H7 (cell line): ENCODE measurements at places on chromosomes 1 and 21. TPM values are rescaled to one million over a fixed set of nuclear protein-coding genes. Genes with fewer than 3 reads are reported as not detected.

The HAO2 gene
- 0.38 and 1.2 TPM in 2 replicates for total RNA-seq

DNA sequence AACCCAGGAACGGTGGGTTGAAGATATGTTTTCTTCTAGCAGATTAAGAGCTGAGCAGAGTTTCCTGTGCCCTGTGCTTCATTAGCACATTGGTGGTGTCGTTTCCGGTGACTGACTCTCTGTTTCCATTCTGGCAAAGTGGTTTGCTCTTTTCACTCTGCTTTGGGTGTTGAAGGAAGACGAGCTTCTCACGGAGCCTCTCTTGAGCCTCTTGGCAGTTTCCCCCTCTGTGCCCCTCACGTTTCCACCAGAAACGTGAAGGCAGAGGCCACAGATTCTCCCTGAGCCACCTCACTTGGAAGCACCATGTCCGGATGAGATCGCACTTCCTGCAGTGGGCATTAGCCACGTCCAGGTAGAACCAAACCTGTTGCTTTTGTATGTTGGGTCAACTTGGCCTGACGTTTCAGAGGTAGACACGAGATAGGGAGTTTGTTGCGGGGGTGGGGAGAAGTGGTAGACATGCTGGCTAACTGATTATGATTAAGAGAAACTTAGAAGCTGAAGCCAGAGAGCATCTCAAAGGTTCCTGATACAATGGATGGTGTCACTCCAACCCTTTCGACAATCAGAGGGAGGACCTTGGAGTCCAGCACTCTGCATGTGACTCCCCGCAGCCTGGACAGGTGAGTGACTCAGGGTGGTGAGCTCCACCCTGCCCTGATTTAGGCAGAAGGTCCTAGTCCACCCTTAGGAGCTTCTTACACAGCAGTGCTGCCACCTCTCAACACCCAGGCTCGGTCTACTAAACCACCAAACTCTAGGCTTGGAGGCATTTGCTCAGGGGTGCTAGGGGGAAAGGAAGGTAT, at the start of gene LAX1:
Gene LAX1 (plus strand): TSS at position 155 of the 809 bp plus-strand sequence. CDS start 383 bp downstream, at position 538.
- DNase-seq: no peak

DNA sequence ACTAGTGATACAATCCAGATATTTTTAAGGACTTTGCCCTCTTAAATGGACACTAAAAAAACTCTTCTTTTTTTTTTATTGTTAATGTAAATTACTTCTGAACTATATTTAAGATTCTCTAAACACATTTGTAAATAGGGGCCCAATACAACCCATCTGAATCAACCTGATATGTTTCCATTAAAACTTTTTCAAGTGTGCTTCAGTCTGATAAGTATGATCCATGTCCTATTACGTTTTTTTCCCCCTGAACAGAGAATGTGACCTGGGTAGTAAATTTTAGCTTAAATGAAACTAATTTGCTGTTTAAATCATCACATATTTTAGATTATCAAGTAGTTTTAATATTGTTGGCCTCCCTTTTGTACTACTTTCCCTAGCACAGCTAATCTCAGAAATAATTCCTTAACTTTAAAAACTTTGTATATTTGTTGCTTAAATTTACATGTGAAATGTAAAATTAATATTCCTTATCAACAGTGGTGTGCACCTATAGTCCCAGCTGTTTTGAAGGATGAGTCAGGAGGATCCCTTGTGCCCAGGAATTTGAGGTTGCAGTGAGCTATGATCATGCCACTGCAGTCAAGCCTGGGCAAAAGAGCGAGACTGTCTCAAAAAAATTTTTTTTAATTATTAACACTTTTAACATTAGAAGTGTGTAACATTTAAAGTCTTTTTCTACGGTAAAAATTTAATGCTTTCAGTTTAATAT, 3.0 kb upstream of the PKN2 start:
- no peak for DNase-seq

DNA sequence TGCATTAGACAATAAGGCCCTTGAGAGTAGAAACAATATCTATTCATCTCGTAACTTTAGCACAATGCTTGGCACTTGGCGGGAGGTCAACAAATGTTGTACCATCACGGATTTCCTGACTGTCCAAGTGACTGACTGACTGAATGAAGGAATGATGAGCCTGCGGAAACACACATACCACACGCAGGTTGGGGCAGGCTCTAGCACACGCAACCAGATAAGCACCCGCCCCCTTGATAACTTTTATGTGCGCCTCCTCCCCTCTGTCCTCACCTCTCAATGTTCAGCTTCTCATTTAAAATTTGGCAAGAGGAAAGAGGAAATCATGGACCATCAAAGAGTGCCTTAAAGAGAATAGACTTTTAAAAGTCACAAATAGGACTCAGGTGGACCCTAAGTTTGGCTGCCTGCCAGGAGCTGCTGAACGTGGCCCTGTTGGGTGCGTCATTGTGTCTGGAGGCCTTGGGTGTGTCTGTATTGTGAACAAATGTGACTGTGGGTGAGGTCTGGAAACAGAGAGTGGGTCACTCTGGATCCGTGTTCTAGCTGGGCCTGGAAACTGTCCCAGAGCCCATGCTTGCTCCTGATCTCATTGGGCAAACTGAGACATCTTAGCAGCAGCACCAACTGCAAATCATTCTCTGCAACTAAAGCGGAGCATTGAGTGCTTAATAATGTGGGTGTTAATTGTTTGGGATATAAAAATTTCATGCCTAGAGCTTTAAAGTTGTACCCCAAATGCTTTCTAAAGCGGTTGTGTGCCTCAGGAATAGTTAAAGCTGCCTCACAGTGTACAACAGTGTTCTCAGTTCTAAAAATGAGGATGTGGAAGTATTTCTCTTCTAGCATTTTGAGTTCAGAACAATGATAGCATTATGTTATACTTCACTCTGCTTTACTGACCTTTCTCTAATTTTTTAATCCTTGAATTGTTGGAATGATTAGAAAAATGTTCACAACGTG, 47.6 kb upstream of the ABCG1 start:
- DNase-seq: no peak

DNA sequence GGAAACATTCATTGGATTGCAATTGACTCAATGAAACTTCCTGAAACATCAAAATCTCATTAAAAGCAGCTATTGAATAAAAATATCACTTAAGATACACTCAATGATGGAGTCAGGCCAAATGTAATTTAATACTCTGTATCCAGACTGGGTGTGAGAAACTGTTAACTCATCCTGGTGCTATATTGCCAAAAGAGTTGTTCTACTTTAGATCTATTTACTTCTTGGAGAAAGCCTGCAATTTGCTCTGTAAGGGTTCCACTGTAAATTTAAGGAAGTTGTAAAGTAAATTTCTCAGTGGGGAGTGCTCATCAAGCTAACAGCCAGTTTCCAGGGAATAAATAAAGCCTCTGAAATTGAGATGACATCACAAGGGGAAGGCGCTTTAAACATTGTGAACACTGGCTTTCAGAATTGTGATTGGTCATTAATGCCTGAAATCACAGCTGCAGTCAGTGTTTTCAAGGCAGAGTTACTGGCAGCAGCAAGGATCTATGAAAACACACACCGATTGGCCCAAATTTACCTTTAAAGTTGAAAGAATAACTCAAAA, 91.4 kb downstream of the OLFM3 start:
- DNase-seq: no peak

DNA sequence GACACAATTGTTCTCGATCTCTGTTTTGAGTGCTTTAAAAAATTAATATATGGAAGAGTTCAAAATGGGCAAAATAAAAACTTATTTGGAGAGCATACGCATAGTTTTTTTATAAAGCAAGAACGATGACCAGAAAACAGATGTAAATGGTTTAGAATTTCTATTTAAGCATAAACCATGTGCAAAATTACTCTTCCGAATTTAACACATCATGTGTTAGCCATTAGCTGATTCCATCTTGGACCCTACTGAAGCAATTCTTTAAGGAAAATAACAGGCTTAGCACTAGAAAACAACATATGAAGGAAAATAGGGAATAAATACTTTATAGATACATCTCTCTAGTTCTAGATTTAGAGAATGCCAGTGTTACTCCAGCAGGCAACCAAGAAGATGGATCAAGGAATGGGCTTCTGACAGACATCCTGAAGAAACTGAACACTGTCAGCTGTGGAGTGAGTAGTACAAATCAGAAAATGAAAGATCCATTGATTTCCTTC, 26.7 kb downstream of the CDC7 start:
- no peak for DNase-seq

The GRIK3 gene
- total RNA-seq: 5.4 and 8.2 TPM in 2 replicates

- DNase-seq: peak; percentile 85
Observed at GRCh38 chr1:23184212-23184934, 15.7 kb upstream of the LUZP1 start.

DNA sequence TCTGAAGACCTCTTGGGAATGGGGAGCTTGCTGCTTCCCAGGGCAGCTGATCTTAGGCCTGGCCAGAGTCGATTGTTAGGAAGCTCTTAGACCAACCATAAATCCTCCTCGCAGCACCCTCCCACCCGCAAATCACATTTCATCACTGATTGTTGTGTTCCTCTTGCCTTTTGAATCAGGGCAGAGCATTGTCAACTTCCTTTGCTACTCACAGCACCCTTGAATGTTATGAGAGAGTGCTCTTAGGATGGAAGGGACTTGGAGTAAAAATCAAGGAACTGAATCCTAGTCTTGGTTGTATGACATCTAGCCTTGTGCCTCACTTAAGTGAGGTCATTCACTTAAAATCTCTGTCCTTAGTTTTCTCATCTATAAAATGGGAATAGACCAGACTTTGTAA, 3.0 kb downstream of the VASH2 start:
- no peak for DNase-seq

The PPFIA4 gene
- 3.1 and 7.4 TPM in 2 replicates for total RNA-seq

GRCh38 chr21:32360401-32360975, 32.3 kb downstream of the URB1 start:
- DNase-seq: no peak

DNA sequence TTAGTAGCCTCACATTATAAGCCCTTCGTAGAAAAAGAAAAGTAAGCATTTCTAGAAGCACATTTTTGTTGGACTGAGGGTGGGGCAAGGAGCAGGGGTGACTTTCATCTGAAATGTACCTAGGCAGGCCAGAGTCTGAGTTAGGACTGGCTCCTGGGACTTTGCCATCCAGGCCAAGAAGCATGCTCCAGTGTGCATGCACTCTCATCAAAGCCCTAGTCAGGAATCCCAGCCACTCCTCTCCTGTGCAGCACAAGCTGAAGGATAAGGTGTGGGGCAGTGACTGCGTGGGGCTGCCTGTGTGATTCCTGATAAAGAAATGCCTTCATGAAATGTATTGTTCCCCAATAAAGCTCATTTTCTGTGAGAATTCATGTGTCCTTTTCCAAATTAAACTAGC, 88.2 kb downstream of the GFI1 start:
- DNase-seq: no peak

GRCh38 chr1:172950528-172950927, 100.2 kb downstream of the TNFSF18 start:
- no peak for DNase-seq

GRCh38 chr1:33057095-33057494, 20.4 kb upstream of the AK2 start:
- DNase-seq: no peak

DNA sequence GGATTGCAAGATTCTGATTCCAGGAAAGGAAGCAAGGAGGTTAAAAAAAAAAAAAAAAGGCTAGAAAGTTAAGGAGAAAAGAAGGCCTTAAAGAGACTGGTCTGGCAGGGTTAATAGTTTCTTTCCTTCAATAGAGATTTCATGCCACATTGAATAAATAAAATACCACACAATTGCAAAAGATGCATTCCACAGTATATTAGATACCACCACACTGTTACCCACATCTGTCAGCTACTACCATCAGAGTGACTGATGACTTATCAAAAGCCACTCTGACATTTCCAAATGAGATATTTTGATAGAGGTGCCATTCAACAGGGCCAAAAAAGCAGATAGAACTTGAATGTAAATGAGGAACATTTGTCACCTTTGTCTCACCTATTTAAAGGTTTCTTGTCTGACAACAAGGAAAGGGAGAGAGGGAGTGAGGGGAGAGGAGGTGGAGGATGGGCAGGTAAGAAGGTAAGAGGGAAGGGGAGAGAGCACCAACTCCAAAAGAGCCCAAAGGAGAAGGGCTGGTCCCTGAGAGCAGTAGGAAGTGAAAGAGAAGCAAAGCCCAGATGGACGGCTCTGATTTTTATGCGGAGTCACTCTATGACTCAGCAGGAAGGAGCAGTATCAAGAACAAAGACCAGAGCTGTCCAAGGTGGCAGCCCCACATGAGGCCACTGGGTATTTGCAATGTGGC, 38.3 kb downstream of the LRRN2 start:
- DNase-seq: peak; percentile 78

GRCh38 chr1:205528887-205529825, 24.7 kb downstream of the CDK18 start:
- DNase-seq: peak; percentile 99

DNA sequence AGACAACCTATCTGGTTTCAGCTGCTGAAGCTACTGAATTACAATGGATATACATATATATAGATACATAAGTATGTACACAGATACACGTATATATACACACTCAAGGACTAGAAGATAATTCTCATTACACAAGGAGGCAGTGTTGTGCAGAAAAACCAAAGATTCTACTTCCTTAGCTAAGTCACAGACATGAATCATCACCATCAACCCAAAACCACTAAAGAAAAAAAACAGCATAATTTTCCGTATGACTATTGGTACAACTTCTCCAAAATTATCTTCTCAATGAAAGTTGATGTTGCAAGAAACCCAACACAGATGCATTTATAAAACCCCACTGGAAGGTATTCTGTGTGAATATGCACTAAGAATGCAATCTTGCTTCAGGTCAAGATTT, 36.8 kb upstream of the RPF1 start:
- DNase-seq: no peak

- DNase-seq: no peak
Observed at GRCh38 chr1:205986861-205987260, 16.3 kb downstream of the RAB7B start.

GRCh38 chr1:15684042-15684461, at the start of gene PLEKHM2:
Gene PLEKHM2, plus strand, starts transcription at chr1:15684320. Its CDS starts 239 bp downstream, at chr1:15684559.
- DNase-seq: peak; percentile 90

The GNAT2 gene
- not detected in 2 replicates for total RNA-seq

- peak; percentile 21 for DNase-seq
Observed at GRCh38 chr1:30446095-30446494, 277.3 kb downstream of the MATN1 start.
